ENCODE measurements at places on chromosomes 4 and X.

- no peak for DNase-seq
Measured at GRCh38 chrX:2261831-2262667, 238.7 kb downstream of the DHRSX start.

- no peak for DNase-seq
Measured at GRCh38 chr4:165921546-165921945, 48.5 kb downstream of the TLL1 start.

- no peak for DNase-seq
Measured at GRCh38 chr4:122992057-122992456, 69.7 kb upstream of the NUDT6 start.

- no peak for DNase-seq
Measured at GRCh38 chr4:56464581-56464980, 2.8 kb upstream of the SRP72 start.

GRCh38 chrX:136041254-136041812 lies 56.1 kb downstream of the SLC9A6 start:
- DNase-seq = no peak

DNA sequence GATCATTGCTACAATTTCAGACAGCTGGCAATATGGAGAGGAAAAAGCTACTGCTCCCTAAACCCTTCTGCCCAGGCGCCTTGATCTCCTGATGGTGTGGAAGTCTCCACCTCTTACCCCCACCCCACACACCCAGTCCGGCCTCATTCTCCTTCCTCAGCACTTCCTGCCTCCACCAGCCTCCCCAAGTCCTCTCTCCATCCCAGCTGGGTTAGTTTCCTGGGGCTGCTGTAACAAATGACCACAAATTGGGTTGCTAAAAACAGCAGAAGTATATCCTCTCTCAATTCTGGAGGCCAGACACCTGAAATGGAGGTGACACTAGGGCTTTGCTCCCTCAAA lies 1.1 kb upstream of the CCNQ start:
- peak; percentile 14 for DNase-seq

GRCh38 chrX:68935362-68935761 lies 106.5 kb downstream of the EFNB1 start:
- DNase-seq = no peak

DNA sequence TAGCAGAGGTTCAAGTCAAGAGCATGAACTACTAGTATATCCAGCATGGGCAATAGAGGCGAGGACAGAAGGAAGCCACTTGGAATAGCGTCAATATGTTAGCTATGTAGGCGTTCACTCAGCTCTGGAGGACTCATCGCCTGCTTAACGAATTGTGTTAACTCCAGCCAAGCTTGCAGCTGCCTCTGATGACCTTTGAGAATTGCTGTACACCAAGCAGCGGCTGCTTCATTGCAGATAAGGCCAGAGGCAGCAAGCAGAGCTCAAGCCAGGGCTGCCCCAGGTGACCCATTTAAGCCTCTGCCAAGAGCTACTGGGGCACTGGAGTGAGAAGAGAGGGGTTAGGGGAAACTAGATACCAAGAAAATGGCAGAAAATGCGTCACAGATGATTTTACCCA lies 160.2 kb upstream of the IGFBP7 start:
- no peak for DNase-seq

GRCh38 chrX:70970482-70970995 lies 39.6 kb upstream of the SLC7A3 start:
- DNase-seq = peak; percentile 42

DNA sequence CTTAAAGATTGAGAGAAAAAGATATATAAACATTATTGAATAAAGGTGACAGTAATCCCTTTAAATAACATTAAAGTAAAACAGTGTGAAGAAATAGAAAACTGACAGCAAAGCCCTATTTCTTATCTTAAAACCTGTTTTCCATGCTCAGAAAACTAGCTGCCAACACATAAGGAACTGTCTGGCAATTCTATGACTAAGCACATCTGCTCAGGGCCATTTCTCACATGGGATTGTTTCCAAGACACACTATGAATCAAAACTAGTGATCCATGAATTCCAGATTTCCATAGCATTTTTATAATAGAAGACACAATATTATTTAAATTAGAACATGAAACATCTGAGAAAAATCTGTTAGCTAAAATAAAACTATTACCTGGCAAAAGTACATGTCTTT lies 113.4 kb downstream of the SCLT1 start:
- no peak for DNase-seq

DNA sequence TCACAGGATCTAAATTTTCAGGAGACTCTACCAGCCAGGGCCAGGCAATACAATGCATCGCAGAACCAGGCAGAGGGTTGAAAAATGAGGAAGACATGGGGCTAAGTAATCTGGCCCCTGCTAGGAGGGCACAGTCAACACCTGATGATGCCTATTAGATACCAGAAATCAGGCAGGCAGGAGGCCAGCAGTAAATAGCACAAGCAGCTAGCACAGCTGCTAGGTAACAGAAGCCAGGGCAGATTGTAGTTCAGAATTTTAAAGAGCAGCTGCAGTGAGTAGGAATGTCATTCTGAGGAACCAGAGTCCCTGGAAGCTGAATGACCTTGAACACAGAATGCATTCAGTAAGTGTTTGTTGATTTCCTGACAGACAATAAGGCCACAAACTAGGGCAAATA lies 38.8 kb upstream of the TRPC5OS start:
- DNase-seq = no peak

DNA sequence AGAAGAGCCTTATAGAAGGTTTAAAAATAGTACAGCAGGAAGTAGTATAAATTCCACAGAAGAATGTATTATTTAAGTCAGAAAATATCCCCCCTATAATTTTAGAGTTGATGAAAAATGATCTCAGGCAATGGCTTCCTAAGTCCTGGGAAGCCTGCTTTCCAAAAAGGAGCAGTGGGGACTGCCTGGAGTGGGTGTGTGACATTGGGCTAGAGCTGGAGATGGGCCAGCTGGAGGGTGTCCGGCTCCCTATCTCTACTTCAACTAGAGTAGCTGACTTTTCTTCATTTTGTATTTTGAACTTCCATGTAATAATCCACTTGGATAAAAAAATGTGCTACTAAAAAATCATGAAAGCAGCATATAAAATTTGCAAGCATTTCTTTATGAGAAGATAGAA lies 253.9 kb downstream of the ANK2 start:
- DNase-seq = no peak

DNA sequence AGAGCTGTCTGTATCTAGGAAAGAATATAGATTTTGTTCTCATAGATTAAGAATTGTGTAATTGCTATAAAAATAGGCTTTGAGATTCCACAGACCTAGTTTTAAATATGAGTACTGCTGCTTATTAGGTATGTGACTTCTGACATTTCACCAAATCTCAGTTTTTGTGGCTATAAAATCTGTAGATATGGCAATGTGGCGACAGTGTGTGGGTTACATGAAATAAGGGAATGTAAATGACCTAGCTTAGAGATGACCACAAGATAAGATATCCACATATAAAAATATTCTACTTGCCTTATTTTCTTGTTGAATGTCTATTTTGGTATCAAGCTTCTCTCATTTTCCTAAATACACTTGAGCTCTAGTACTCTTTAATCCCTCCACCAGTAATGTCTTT lies 193.8 kb downstream of the UNC5C start:
- no peak for DNase-seq

DNA sequence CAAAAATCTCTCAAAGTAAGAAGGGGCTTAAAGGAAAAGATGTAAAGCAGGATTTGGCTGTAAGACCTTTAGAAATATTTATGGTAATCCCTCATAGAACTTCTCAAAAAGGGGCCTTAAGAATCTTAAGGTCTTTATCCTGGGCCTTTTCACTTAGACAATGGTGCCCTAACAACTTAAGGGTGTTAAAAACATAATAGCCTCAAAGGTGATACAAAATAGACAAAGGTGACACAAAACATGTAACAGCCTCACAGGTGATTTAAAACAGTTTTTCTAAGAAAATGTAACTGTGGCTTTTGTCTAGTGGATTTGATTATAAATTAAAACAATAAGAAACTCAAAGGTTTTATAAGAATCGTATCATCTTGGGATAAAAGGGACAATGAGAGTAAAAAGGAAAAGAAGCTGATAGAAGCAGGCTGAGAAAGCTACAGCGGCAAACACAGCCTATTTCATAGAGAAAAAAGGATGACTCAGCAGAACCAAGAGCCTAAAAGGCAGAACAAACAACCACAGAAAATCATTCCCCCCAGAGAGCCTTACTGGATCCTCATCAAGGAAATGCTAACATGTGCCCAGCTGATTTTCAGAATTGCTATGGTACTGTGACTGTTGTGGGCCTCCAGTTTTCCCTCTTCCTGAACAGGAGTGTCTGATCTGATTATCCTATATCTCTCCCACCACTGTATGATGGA lies 164.3 kb downstream of the STPG2 start:
- no peak for DNase-seq

DNA sequence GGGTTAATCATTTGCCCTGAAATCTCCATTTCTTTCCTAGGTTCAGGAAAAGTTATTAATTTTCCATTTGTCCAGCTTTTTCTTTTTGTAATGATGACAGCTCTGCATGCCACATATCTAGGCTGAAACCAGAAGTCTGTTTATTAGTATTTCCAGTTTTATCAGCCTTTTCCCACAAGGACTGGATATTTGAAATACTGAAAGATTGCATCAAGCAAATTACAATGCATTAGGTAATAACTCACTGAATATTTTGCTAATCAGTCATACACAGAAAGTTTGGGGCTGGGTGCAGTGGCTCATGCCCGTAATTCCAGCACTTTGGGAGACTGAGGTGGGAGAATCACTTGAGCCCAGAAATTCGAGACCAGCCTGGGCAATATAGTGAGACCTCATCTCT lies 21.5 kb downstream of the SLC9A7 start:
- no peak for DNase-seq

DNA sequence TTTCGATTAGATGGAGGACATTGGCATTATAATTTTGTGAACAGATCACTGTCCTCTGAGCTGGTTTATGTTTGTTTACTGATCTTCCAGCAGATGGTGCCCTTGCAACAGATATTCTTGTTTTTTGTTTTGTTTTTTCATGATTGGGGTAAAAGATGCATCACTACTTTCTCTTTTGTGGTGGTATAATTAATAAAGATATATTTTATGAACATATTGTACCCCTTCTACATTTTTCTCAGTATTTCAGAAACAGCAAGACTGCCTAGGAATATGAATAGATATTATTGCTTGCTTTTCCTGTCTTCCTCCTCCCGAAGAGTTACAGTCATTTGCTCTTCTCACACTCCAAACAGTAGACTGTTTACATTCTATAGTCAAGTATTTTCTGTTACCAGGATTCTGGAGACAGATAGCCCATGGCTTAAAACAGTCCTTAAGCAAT lies 905.2 kb downstream of the TRAM1L1 start:
- peak; percentile 29 for DNase-seq

- no peak for DNase-seq
Measured at GRCh38 chr4:55278316-55278715, 67.7 kb upstream of the SRD5A3 start.

DNA sequence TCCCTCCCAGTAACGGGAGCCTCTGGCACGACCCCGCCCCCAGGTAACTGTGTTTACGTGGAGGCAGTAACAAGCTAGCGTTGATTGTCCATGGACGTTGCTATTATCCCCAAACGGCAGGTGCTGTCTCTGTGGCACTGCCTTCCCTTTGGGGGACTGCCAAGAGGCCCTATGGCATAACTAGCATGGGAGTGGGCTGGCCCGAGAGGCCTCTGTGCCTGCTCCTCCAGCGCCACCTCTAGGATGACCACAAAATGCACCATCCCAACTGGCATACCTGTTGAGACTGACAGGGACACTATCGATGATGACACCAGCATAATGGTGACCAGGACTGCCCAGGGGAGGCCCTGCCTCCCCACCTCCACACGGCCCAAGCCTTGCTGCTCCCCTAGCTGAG lies 1.5 kb downstream of the SRPK3 start:
- DNase-seq = peak; percentile 56

DNA sequence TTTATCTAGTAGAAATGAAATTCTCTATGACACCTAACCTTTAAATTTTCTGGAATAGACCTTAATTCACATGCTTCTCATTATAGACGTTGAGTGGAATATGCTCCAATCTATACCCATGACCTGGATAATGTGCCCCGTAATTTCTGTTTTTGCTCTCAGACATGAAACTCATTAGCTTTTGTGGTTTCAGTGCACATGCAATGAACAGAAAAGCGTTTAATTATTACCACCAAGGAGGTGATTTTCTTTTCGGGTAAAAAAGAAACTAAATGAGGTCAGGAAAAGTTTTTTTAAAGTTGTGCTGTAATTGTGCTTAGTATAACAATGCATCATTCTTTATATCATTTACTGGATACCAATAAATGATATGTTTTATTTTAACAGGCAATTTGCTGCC lies 1703.9 kb upstream of the TENM3 start:
- no peak for DNase-seq

GRCh38 chr4:171376724-171377123 lies 436.5 kb upstream of the GALNTL6 start:
- DNase-seq = no peak

Measured in GM23338 (cell line).